ENCODE measurements at places on chromosomes 4 and X. TPM values are rescaled to one million over a fixed set of nuclear protein-coding genes. Genes with fewer than 3 reads are reported as not detected.

- DNase-seq: no peak
These were observed 62.6 kb downstream of the TRIML1 start for GRCh38 chr4:188201851-188202250.

INTS12 gene
- 13.7 TPM for total RNA-seq

GRCh38 chr4:75948822-75949444 lies 8.1 kb upstream of the NAAA start:
- no peak for DNase-seq

SPANXN3 gene
- total RNA-seq: not detected

DNA sequence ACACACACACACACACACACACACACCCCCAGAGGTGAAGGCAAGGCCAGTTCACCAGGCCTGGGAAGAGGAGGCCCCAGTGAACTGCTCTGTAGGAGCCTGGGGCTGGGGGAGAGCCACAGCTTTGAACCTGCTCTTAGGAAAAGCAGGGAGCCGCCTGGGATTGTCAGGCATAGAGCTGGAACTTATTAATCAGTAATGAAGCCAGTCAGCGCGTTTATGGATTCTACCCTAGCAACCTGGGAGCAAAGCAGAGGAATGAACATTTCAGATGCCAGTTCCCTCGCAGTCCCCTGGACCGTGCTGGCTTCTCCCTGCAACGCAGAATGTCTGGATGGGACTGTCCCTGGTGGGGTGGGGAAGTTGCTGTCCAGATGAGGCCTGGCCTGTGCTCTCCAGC lies 45.3 kb upstream of the DDX3X start:
- no peak for DNase-seq

- DNase-seq: no peak
These were observed 395.2 kb downstream of the SPOCK3 start for GRCh38 chr4:166838975-166839614.

- no peak for DNase-seq
These were observed 89.3 kb upstream of the CYLC1 start for GRCh38 chrX:83771664-83772063.
